Activated T-cell treated with anti-CD3 and anti-CD28 coated beads, Interleukin-2, amount 50 U/mL, for 24 hours (primary cell): ENCODE measurements at places on chromosomes 1 and 21.

GRCh38 chr1:157399343-157399983 lies 152.9 kb downstream of the FCRL5 start:
- no peak for DNase-seq

DNA sequence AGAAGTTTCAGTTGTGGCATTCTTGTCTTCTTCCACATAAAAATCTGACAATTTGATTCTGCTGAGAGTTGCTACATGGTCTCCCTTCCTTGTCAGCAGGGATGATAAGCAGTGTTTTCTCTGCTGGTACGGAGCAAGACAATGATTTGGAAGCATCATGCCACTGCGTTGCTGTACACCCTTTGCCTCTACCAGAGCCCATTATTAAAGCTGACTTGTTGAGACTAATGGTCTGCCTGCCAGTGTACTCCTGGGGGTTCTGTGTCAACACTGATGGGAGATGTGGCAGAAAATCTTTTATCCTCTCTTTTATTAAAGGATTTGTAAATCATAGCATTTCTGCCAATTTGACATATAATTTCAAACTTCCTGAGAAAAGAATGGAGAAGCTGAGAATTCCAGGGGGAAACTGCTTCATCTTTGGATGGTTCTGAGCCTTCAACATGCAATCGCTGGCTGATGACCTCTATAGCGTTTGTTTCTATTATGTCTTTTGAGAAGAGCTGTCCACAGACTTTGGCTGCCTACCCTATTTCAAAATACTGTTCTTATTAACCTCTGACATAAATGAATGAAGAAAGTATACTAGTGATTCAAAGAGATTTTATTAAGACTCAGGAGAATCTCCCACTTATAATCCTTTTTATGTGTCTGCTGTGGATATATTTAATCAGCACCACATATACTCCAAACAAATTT lies 47.9 kb upstream of the DYNLT5 start:
- no peak for DNase-seq

DNA sequence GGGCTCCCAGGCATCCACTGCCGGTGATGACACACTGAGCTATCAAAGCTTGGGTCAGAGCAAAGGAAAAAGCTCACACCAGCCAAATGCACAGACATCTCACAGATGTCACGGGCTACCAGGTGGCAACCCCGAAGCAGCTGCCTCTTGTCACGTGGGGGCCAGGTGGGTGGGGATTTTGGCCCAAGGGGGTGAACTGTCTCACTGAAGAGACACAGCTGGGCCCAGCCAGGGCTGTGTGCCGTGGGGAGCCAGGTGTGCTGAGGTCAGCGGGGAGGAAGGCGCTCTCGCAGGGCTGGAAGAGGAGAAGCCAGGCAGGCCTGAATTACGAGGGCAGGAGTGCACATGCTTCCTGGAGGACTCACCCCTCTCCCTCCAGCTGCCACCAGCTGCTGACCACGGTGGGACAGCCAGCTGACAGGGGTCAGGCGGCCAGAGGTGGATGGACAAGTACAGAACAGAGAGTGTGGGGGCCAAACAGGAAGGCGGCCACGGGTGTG lies 32.4 kb downstream of the KCNN3 start:
- no peak for DNase-seq

- DNase-seq: no peak
These were observed 56.3 kb downstream of the SMG7 start for GRCh38 chr1:183528577-183528976.
